ENCODE measurements at places on chromosomes 4 and X.

- DNase-seq = no peak
Measured at GRCh38 chr4:24203926-24204325, 314.1 kb upstream of the PPARGC1A start.

DNA sequence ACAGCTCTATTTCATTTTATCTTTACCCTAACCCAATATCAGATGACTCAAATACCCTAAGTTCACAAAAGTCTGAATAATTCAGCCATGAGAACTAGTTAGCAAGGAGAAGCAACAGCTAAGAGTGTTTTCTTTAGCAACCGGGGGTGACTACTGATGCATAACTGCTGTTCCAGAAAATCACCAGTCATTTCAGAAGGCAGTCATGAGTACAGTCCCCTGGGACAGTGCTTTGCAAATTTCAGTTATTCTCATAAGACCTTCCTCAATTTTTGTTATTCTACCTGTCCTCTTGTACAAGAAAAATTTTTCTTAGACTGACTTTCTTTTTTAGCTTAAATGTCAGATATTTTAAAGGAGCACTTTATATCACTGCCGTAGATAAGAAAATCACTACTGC, 16.4 kb downstream of the BANK1 start:
- DNase-seq = no peak

DNA sequence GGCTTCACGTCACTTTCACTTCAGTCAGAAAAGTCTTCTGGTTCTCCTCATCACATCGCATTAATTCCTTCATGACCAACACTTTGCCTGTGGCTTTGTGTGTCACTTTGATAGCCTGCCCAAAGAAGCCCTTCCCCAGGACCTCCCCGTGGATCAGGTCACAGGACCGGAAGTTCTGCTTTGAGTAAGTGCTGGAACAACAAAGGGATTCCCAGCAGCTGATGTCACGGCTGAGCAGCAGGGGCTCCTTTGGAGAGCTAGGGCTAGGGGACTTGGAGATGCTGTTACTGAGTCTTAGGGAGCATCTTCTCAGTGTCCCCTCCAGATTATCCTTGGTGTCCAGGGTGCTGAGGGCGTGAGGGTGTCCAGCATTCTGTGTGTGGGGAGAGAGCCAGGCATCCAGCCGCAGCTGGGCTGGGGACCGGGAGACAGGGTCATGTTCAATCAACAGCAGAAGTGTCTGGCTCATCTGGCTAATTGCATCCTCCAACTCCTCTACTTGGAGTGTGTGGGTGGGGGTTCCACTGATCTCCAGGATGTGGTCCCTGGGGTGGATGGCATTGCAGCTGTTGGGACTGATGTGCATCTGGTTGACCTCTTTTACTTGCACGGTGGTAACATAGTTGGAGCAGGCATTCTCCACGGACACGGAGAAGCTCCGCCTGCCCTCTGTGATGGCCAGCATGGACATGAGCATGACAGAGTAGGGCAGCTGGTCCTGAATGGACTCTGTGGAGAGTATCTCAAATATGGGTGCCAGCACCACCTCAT, 39.2 kb upstream of the ARHGAP6 start:
- no peak for DNase-seq

DNA sequence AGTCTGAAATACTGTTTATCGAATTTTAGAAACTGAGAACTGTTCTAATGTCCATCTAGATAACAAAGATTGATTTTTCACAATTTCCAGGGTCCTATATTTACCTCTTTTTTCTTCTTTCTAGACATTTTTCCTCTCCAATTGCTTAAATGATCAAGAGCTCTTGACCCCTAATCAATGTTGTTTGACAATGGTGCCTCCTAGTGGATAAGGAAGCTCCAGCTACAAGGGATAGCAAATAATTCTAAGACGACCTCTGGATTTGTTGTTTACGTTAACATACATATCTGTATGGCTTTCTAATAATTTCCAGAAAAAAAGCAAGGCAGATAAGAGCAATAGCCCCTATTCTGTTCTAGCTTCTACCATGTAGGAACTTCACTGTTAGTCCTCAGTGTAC, 35.8 kb downstream of the GPR82 start:
- no peak for DNase-seq

GRCh38 chr4:146855761-146856160, 89.9 kb downstream of the TTC29 start:
- DNase-seq = no peak

DNA sequence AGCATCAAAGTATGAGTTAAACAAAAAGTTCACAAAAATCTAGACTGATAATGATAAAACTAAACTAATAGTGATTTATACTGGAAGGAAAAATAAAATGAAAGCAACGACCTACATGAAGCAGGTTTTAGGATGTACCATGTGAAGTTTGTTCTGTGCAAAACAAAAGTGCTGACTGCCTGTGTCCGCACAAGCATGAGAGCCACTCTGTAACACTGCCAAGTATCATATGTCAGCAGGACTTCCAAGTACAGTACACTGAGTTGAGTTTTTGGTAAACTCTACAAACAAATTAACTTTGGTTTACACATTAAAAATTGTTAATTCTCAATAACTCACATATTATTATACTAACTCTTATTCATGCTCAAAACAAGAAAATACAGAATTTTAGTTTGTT, 459.0 kb downstream of the PDGFC start:
- no peak for DNase-seq

GRCh38 chr4:187000281-187000680, 276.6 kb upstream of the FAT1 start:
- DNase-seq = no peak

GRCh38 chr4:137274404-137274803, 257.9 kb downstream of the PCDH18 start:
- no peak for DNase-seq

DNA sequence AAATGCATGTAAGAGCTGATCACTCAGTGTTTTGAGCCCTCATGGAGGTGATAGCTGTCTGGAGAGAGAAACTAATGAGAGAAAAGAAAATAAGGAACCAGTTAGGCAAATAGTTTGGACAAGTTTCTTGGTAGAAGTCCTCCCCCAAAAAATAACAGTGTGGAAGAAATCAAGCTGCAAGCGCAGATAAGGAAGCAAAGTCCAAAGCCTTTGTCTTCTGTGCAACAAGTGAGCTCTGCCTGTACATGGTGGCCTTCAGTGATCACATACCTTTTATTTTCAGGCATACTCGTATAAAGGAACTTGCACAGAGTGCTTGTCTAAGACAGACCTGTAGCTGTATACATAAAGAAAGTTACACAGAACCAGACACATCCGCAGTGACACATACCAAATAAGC, 2.5 kb upstream of the UGT2A3 start:
- DNase-seq = no peak

GRCh38 chr4:16530688-16531635, 304.7 kb upstream of the TAPT1 start:
- no peak for DNase-seq

DNA sequence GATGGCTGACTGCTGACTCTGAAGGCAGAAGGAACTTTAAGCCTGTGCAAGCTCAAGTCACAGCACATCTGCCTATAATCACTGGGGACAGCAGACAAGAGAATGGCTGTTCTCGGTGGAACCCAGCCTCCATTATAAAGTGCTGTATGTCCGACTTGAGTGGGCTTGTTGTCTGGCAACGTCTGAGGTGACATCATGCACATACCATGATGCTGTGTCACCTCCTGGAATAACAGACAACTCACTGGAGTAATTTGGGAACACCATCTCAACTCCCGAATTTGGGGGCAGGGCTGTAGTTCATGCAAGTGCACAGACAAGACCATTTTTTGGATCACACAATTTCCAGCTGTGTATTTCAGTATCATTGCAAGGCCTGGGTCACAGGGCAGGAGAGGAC, 59.8 kb upstream of the GPM6B start:
- no peak for DNase-seq

- no peak for DNase-seq
Measured at GRCh38 chr4:40731792-40732245, 17.9 kb upstream of the NSUN7 start.

DNA sequence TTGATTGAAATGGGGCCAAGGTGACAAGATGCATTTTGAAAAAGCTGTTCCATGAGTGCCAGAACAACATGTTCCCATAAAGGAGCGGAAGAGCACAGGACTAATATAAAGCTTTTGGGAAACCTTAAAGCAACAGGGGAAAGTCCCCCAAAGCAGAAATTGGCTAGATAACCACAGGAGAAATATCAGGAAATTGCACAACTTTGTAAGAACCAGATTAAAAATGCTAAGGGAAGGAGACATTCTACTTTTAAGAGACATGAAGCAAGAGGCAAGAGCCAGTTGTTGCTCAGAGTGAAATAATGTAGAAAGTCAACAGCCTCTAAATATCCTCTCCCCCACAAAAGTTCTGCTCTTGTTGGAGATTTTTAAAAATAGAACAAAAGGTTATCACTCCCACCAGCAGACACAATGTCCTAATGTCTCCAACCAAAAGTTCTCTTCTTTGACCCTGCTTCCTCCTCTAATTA, 85.2 kb upstream of the LNX1 start:
- DNase-seq = no peak

- DNase-seq = no peak
Measured at GRCh38 chr4:52645300-52645699, 13.8 kb downstream of the USP46 start.

DNA sequence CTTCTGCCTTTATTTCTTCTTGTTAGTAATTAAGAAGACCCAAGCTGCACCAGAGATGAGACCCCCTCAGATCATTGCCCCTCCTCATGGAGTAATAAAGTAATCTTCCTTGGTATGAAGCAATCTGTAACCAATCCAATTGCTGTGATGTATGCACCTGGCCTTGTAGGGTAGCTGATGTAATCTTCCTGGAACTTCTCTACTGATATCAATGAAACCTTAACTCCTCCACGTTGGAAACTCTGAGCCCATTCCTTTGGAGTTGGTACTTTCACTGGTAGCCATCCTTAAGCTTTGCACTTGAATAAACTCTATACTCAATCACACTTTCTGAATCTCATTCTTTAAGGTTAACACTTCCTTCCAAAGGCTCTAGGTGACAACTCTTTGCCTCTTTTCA, 31.6 kb upstream of the NSG1 start:
- no peak for DNase-seq

DNA sequence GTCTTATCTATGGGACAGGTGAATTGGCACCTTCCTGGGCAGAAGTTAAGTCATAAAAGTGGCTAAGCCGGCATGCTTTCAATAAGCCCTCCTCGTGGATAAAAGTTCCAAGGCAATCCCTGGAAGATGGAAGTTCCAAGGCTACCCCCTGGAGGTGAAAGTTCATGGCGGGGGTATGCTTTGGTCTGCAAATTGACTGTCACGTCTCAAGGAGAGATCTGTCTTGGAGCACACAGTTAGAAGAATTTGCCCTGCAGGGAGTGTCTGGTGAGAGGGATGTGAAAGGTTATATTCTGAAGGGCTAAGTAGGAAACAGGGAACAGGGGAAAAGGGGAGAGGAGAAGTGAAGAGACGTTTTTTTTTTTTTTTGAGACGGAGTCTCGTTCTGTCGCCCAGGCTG, 26.2 kb upstream of the GPR173 start:
- DNase-seq = no peak

- DNase-seq = no peak
Measured at GRCh38 chr4:90456891-90457290, 329.7 kb downstream of the CCSER1 start.

GRCh38 chr4:67521506-67521905, 23.8 kb downstream of the CENPC start:
- DNase-seq = no peak

DNA sequence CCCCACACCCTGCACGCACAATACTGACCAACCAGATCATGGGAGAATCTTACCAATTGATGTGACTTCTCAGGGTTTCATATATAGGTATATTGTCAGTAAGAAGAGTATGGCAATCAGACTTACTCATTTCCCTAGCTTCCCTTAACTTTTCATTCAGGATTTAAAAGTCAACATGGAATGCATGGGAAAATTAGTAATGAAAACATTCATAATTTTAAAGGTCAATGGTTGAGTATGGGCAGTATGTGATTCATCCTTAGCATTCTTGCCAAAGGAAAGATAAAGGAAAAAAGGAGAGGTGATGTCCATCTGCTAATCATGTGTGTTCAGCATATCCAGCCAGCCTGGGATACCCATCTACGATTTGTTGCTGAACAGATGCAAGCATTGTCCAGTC, 4.0 kb downstream of the DIPK2B start:
- DNase-seq = no peak

- DNase-seq = no peak
Measured at GRCh38 chrX:49192722-49193328, 6.7 kb upstream of the PRICKLE3 start.

DNA sequence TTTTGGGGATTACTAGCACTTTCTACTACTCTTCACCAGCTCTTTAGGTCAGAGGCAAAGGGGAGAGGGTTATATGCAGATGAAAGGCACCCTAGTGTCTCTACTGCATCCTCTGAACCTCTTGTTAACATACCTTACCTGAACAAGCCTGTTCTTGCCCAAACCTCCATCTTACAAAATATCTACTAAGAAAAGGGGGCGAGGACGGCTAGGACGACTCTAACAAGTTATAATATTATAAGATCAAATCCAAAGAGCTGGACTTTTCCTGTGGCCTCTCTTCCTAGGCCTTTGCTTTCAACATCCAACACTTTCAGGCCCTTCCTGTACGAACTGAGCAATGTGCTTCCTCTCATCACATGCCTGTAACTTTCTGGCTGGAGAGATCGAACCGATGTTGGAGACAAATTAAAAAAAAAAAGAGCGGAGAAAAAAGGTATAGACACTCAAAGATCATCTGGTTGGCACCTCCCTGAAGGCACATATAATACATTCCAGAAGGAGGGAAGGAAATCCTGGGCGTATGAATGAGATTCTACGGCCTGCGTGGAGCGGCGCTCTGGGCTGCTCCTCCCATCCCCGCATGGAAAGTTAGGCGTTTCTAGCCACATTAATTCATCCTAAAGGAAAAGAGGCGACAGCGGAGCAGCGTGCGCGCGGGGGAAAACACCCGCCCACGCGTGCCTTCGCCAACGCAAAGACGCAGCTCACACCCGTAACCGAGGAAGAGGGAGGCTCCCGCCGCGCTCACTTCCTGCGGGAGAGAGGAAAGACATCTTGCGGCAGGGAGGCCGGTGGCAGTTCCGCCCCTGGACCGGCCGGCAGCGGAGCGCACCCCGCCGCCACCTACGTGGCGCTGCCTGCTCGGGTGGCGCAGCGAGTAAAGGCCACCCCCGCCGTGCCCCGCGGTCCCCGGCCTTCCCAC, 808 bp downstream of the PRDM5 start:
- DNase-seq = peak; percentile 78

DNA sequence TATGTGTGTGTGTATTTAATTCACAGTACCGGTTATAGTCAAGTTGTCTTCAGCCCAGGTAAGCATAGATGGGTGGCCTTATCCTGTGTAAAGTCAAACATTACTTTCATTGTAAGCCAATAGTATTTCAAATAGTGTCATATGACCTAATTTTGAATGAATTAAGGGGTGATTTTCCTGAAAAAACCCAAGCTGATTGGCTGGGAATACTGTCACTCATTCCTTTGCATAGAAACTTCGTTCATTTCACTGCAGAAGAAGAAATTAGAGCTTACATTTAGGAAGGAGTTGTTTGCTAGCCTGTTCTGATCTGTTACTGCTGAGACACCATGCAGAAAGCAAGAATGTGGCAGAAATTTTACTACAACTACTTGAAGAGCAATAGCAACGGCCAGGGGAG, 45.4 kb downstream of the SMARCAD1 start:
- DNase-seq = no peak

Data from suprapubic skin (tissue), 4 donors.